ENCODE measurements at places on chromosomes 6 and 20. TPM values are rescaled to one million over a fixed set of nuclear protein-coding genes. Genes with fewer than 3 reads are reported as not detected.

DOK5 gene
- 0.65 TPM for total RNA-seq

KLHDC3 gene
- 135 TPM for total RNA-seq

RAB32 gene
- total RNA-seq, result 91.4 TPM

PRPH2 gene
- total RNA-seq, result 0.29 TPM

KIF6 gene
- 1.0 TPM for total RNA-seq

AKAP12 gene
- 76.5 TPM for total RNA-seq

BTN1A1 gene
- total RNA-seq, result 0.09 TPM

CPNE5 gene
- total RNA-seq, result 0.71 TPM

RRAGD gene
- 9.6 TPM for total RNA-seq

PCMTD2 gene
- 57.1 TPM for total RNA-seq

RWDD2A gene
- 4.0 TPM for total RNA-seq

SNRPB2 gene
- total RNA-seq, result 117 TPM

All from motor neuron (in vitro differentiated cells).